DMS153 (cell line): ENCODE measurements at places on chromosomes 5 and 9.

DNA sequence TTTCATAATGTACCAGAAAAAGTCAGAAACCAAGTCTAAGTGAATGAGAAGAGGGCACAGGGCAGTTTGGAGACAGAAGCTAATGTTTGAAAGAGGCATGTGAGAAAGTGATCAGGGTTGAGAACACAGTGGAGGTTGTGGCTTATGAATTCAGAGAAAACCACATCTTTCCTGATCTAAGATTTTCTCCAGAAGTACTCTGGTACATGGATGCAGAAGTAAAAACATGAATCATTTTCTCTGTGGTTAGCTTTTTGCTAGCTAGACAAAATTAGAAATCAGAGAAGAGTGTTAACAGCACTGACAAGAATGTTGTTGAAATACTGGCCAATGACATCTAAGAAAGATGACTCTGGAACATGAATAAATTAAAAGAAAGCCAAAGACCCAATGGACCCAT is 541.1 kb downstream of the DNAH5 start:
- no peak for DNase-seq

DNA sequence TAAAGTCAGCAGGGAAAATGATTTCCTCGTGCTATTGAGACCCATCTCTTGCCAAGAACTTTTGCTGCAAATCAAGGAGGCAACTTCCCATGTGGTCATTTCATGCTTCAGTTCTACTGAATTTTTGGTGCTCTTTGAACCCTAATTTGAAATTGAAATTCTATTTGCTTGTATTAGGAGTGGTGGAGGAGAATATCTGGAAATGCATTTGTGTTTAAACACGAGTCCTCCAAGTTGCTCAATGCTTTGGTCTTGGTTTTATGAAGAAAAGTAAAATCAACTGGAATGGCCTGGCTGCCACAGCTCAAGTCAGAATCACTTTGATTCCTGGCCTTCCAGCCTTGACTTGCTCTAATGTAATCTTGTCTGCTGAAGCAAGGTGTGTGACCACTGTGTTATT is 613.2 kb downstream of the TLE1 start:
- DNase-seq, result no peak

DNA sequence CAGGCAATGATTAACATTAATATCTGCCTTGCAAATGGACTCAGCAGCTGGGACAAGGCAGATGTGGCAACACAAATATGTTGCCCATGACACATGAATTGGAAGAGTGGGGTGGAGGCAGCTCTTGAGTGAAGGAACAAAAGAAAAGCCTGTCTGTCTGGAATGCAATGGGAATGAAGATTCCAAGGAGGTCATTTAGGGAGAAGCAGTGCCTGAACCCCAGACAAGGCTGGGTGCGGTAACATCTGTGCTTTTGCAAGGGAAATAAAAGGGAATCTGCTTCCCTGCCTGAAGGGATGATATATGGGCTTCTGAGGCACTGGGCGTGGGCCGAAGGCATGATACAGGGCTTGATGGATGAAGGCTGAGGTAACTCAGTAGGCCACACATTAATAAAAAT is 94.1 kb upstream of the TRIM32 start:
- no peak for DNase-seq

- no peak for DNase-seq
Observed at GRCh38 chr9:7360513-7360912, 439.1 kb downstream of the DMAC1 start.

DNA sequence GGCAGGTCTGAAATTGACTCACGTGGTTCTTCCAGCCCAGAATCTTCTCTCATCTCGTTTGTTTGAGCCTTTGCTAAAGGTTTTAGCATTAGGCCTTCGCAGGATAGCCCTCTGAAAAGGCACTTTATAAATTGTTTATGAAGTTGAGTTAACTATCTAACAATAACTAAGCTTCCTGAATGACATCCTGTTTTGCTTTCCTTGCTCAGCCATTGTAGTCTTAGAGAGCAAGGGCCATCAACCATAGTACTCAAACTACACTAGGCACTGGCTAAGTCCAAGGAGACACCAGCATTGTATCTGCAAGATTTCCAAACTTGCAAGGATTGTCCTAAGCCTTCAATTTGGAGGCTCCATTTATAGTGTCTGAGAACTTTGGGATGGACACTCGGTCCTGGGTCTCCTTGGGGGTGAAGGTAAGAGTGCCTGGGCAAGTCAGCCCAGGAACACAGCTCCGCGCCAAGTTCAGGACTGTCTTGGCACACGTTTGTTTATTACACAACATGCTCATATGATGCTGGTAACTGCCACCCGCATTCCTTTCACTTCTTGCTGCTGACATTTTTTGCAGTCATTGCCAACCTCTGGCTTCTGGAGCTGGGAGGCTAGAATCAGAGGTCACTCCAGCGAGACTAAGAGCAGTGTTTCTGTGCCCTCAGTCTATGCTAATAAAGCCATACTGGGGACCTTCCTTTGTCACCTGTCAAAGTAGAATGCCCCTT is 151.1 kb downstream of the ESM1 start:
- DNase-seq, result no peak

DNA sequence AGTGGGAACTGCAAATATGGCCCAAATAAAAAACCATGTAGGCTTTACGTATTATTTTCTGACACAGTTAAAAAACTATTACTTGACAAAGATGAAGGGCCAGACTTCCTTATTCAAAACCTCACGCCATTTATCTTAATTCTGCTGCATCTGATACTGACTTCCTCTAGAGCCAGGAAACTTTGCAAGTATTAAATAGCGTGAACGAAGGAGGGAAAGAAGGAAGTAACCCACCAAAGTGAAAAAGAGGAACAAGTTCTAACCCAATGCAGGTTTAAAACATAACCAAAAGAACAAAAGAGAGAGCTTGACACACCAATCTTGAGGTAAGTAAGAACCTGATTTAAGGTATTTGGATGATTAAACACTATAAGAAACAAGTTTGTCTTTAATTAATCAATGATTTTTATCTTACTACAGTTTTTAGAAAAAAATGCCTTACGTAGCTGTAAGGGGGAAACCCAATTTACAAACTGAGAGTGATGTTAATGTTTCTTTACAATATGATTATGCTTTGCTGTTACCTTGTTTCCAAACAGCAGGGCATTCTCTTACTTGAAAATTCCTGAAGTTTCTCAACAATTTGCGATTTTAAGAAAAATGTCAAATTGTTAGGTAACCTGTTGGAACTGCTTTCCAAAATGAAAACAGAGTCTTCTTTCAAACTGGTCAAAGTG is at the start of gene GAPT:
Gene GAPT (plus strand): TSS at position 220 of the 677 bp plus-strand sequence. CDS start 3,102 bp downstream, outside the sequence.
- no peak for DNase-seq
